ENCODE measurements at places on chromosomes 3 and 15.

GRCh38 chr15:83380682-83381081 lies 66.5 kb upstream of the SH3GL3 start:
- DNase-seq: no peak

GRCh38 chr15:52540374-52541012 lies 11.8 kb upstream of the MYO5A start:
- DNase-seq: no peak

- no peak for DNase-seq
Measured at GRCh38 chr3:172415323-172415722, 32.9 kb downstream of the GHSR start.

- DNase-seq: no peak
Measured at GRCh38 chr15:60633426-60633968, 154.6 kb upstream of the ICE2 start.

DNA sequence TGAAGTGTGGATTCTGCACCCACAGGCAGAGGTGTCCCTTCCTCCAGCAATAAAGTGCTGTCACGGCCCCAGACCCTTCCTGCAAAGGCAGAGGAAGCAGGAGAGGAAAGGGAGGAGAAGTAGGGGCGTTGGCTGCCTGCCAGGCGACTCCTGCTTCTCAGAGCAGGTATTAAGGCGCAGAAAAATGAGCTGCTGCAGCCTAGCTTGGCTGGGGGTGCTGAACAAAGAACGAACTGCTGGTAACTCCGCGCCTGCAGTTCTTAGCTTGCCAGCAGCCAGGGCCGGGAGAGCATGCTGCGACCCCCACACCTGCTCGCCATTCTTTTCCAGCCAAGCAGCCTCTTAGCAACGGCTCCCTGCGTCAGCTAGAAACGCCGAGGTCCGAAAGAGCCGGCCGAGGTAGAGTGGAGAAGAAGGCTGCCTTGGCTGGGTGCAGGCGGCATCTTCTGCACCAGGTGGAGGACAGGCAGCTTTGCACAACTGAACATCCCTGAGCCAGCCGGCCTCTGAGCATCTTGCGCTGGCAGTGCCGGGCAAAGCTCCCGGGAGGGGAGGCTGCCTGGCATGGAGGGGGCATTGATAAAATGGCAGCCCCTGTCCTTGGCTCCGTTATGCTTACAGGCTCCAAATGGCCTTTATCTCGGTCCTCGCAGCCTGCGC lies 296.0 kb downstream of the MEX3B start:
- DNase-seq: no peak

GRCh38 chr3:65577843-65578430 lies 460.8 kb downstream of the MAGI1 start:
- no peak for DNase-seq
